ENCODE measurements at places on chromosomes 12 and 14.

- DNase-seq: no peak
These were observed 94.1 kb upstream of the GARIN6 start for GRCh38 chr12:99553461-99553860.

- no peak for DNase-seq
These were observed 1071.0 kb downstream of the SLC6A15 start for GRCh38 chr12:83841620-83842019.

- DNase-seq: no peak
These were observed 83.3 kb downstream of the PLEKHG7 start for GRCh38 chr12:92786045-92786444.

GRCh38 chr12:88571543-88571942, 8.7 kb downstream of the KITLG start:
- DNase-seq: no peak

DNA sequence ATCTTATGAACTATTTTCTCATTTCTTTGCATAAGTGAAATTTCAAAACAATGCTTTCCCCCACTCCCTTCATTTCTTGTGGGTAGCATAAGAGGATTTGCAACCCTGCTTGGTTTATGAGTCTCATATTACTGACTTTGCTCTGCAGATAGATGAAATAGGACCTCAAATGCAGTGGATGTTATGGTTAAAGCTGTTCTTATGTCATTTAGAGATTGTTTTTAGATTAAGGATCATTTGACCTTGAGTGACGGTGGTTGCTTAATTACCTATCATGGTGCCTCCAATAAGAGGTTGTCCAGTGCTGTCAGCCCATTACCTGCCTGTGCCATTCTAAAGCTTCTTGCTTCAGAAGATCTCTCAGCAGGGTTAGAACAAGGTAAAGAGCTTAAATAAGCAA, 351.4 kb upstream of the ATP2B1 start:
- DNase-seq: no peak

DNA sequence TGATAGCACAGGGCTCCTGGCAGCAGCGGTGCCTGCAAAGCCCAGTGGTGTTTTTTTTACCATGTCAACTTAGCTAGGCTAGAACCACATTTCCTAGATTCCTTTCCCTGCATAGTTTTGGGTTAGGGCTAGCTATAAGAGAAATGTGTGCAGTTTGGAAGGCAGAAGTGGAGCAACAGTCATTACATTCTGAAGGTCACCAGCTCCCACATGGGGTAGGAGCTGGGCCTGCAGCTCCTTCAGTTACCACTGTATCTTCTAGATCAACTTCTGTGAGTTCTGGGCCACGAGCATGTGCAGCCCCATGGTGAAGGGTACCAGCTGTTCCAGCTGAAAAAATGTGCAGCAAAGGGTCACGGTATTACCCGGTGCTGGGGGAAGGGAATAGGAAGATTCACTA, 2.3 kb upstream of the SLC25A3 start:
- DNase-seq: no peak

- no peak for DNase-seq
These were observed 2.9 kb downstream of the CDKN1B start for GRCh38 chr12:12720052-12720451.

- DNase-seq: peak; percentile 20
These were observed 31.9 kb downstream of the CEP83 start for GRCh38 chr12:94427501-94428381.

DNA sequence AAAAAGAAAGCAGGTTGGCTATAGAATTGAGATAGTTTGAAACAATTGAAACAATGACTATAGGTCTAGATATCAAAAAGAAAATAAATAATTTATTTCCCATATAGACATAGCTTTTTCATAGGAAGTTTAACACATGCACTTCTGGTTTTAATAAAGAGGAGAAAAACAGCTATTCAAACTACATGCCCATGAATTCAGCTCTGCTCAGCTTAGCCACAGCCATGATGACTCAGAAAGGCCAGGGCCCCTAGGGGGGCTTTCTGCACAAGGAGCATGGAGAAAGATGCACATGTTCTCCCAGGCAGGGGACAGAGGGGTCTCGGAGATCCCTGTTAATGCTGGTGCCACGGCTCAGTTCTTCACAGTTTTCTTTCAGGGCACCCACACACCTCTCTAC, 114.0 kb downstream of the GALC start:
- no peak for DNase-seq

GRCh38 chr12:12807970-12808702, 5.0 kb upstream of the DDX47 start:
- DNase-seq: no peak

DNA sequence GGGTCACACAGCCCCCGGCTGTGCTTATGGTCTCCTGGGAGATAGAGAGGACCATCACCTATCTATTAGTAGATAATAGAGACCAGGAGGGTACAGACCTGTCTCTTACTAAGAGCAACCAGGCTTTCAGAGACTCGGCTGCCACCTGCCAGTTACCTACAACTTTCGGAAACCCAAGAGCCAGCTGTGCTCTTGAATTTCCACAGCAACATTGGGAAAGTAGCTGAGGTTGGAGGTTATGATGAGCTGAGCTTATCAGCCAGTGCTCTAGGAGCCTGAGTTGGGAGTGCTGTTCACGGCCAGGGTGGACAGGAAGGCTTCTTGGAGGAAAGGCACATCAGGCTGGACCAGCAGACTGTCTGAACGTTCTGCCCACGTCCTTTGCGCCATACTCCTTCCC, 67.6 kb downstream of the RIN3 start:
- no peak for DNase-seq

- DNase-seq: no peak
These were observed 10.4 kb upstream of the GPR132 start for GRCh38 chr14:105075379-105076295.

GRCh38 chr12:114694436-114695304, 10.7 kb upstream of the TBX3 start:
- no peak for DNase-seq

DNA sequence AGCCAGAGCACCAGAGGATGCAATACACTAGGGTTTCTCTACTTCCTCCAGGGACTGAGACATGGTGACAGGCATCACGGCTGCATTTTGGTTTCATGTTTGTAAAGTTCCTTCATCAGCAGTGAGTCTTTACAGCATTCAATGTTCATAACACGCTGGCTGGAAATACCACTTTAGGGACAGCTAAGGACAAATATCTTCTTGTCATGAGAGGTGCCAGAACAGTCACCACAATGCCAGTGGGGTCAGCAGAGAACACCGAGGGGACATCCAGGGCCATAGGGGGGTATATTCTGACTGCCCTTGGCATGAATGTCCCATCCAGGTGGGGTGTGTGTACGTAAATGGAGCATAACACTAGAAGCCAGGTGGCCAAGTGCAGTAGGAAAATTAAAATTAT, 72.3 kb downstream of the CCDC60 start:
- no peak for DNase-seq

DNA sequence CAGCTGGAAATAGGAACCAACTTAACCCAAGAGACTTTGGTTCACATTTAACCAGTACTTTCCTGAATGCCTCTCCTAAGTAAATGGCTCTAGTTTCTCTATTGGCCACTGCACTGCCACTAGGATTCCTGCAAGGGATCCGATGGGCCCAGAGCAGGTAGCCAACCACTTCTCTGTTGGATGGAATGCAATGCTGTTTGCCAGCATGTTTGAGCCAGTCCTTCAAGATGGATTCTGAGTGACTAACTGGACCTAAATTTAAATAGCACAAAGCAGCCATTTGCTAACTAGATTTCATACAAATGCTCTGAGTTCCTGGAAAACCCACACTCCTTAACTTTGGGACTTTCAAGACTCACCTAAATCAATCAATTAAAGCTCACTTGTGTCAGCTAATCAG, 9.5 kb upstream of the CLEC2D start:
- DNase-seq: no peak

GRCh38 chr14:102593061-102593824, 794 bp downstream of the RCOR1 start:
- DNase-seq: no peak

DNA sequence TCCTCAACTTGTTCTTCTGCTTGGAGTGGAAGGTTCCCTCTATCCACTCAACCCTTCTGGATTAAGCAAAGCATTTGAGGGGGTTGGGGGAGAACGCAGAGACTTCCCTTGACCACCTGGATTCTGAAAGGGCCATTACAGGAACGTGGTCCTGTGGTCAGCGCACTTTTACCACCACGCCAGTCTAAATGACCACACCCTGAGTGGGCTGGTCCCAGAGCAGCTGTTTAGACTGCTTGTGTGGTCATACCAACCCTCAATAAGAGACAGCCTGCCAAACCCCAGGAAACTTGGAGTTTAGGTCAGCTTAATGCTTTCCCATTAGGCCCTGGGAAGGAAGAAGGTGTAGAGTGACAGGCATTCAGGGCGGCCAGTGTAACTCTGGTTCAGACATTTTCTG, 165.5 kb upstream of the ATP2B1 start:
- DNase-seq: no peak

- no peak for DNase-seq
These were observed 13.1 kb upstream of the MMP17 start for GRCh38 chr12:131815131-131815530.

GRCh38 chr14:47590767-47591495, 84.5 kb downstream of the MDGA2 start:
- no peak for DNase-seq

DNA sequence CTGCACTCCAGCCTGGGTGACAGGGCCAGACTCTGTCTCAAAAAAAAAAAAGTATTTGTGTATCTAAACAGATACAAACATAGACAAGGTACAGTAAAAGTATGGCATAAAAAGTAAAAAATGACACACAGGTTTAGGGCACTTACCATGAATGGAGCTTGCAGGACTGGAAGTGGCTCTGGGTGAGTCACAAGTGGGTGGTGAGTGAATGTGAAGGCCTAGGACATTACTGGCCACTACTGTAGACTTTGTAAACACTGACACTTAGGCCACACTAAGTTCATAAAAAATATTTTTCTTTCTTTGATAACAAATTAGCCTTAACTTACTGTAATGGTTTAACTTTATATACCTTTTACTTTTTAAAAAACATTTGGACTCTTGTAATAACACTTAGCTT, 38.0 kb upstream of the EIF5 start:
- peak; percentile 10 for DNase-seq

DNA sequence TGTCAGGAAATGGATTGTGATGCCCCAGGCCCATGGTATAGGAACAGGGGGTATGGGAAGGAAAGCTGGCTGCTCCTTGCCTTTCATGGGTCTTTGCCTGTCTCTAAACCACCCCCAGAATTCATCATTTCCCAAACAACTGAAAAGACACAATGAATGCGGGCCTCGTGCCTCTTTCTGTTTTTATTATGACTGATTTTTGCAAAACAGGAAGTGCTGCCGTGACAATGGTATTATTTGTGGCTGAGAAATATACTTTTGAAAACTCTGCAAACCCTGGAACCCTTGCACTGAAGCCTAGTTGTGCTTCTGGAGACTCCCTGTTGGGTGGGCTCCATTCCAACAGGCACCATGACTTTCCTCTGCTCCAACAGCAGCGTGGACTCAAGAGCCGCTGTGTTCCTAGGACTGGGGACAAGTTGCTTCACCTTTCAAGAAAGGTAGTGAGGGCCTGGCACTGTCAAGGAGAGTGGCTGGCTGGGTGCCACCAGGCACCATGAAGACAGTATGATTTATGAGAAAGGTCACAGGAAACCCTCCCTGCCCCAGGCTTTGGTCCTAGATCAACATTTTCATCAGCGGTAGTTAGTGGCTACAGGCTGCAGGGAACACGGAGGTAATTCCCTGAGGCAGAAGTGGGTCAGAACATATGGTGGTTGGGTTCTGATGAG, 4.8 kb upstream of the DGLUCY start:
- DNase-seq: no peak

DNA sequence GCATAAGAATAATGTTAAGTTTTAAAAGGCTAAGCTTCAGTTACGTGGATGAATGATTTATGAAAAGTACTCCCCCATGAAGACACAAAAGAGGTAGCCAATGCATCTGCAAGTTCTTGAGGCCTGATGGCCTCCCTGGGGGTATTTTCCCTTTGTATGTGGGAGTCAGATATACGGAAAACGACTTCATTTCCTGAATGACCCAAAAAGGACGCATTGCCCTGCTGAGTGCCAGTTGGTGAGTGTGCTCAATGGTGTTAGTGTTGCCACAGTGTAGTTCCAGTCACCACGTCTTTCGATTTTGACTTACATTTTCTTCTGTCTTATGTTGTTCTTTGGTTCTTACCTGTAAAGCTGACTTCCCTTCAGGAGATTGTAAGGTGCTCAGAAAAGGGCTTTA, 8.0 kb downstream of the ETV6 start:
- no peak for DNase-seq

DNA sequence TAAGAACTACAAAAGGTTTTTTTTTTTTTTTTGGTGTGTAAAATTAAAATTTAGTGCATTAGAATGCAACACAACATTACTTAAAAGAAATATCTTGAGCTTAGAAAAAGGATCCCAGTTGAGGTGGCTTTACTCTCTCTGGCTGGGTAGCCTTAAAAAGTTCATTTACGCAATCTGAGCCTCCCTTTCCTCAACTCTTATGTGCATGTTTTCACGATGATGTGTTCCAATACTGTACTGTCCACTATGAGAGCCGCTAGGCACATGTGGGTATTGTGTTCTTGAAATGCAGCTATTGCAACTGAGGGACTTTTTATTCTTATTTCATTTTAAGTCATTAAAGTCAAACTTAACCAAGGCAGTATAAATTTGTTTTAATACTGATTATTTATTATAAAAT, 460.9 kb upstream of the SYT1 start:
- DNase-seq: peak; percentile 72

DNA sequence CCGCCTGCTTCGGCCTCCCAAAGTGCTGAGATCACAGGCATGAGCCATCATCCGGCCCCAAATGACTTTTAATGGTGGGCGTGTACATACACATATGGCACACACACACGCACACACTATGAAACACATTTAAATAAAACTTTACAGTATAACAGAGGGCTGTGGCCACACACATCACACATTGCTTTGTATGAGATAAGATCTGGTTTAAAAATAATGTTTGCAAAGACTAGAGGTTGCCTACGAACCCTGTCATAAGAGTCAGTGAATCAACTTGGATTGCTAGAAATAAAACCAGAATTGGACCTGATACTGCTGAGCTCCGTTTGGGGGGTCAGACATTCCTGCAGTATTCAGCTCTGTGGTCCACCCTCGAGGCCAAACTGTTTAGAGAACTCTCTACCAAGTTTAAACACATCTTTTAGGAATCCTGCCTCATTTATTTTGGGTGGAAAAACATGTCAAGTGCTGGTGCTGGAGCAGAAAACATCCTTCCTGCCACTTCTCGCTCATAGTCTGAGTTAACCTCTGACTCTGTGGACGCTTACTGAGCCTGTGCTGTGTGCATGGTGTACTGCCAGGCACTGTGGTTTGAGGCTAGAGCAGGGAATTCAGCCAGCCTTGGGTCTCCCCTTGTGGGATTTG, 47.8 kb upstream of the EML1 start:
- no peak for DNase-seq

DNA sequence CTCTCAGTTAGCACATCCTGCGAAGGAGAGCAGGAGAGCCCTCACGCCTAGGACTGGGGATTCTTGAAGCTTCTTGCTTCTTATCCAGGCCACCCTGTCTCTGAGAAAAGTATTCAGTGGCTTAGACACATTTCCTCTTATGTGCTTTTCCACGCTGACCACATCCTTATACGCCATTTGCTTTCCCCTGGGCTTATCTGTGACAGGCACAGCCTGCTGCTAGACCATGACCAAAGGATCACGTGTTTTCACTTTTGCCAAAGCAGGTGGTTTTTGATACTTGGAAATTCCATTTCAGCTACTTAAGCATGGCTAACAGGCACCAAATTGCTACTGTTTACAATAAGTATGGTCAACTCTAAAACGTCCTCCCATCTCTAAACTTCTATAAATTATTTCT, 587.4 kb downstream of the AACS start:
- DNase-seq: no peak

- DNase-seq: no peak
These were observed 811 bp upstream of the INF2 start for GRCh38 chr14:104688505-104689108.
